NCI-H2081 treated with DMSO at 0.1 percent for 48 hours (cell line): ENCODE measurements at places on chromosomes 7 and 10.

- no peak for DNase-seq
These were observed 13.0 kb upstream of the SMARCD3 start for GRCh38 chr7:151261529-151261928.

GRCh38 chr10:123272171-123272570, 118.0 kb downstream of the BUB3 start:
- DNase-seq, result no peak

GRCh38 chr7:75628055-75628454, 110.7 kb downstream of the HIP1 start:
- DNase-seq, result no peak

DNA sequence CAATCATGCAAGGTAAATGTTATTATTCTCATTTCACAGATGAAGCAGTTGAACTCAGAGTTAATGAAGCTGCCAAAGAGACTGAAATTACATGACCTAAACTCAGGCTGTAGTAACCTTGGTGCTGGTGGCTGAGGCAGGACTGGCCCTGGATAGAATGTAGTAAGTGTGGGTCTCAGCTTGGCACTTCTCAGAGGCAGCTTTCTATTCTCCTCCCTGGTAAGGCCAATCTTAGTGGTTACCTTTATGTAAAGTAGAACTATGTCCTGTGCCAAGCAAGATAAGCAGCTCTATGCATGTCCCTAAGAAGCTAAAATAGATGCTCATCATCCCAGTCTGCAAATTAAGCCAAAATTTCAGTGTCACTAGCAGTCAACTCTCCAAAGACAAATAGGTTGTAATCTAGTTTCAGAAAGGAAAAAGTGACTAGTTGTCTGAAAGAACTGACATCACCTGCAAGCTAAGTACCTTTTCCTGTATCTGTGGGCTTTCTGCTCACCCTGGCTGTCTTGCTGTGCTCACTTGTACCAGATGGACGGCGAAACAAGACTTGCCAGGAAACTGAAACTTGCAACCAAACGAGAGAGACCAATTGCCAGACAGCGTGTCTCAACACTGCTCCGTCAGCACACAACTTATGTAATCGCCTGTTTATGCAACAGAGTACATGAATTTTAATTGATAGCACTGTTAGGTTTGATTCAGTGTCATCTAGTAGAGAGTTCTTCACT, 43.7 kb downstream of the CH25H start:
- DNase-seq, result no peak

DNA sequence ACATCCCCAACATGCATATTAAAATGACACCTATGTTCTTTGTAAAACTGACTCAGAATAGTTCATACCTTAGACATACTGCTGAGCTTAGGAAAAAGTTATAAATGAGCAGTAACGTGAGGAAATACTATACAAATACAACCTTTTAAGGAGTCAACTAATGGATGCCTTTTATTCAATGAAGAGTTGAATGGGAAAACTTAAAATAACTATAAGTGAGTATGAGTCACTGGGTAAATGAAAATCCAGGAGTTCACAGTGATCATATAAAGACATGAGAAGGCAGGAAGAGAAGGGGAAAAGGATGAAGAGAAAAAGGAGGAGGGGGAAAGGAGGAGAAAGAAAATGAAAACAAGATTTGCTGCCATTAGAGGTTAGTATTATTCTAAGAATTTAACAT, 157.8 kb upstream of the PCDH15 start:
- DNase-seq, result no peak

GRCh38 chr10:11157292-11158076, 139.8 kb downstream of the CELF2 start:
- DNase-seq, result no peak

GRCh38 chr10:116748041-116748440, 5.7 kb upstream of the HSPA12A start:
- no peak for DNase-seq

DNA sequence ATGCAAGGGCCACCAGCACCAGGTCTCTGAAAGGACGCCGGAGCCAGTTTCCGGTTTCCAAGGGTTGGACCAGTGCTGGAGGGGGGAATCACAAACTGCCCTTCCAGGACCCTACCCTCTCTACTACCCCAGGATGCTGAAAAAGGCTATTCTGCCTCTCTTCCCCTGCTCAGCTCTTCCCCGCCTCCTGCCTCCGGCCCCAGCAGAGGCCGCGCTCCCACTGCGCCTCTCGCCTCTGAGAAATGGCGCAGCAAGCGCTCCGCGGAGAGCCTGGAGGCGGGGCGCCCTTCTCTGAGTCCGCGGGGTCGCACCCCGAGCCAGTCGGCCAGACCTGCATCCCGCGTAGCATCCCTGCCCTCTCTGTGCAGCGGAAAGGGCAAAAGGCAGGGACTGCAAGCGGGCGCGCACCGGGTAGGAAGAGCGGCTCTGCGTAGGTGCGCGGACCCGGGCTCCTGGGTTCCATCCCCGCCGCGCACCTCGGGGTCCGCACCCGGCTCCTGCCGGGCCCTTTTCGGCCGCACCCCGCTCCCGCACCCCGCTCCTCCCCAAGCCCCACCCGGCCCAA, 476 bp upstream of the RET start:
- no peak for DNase-seq

DNA sequence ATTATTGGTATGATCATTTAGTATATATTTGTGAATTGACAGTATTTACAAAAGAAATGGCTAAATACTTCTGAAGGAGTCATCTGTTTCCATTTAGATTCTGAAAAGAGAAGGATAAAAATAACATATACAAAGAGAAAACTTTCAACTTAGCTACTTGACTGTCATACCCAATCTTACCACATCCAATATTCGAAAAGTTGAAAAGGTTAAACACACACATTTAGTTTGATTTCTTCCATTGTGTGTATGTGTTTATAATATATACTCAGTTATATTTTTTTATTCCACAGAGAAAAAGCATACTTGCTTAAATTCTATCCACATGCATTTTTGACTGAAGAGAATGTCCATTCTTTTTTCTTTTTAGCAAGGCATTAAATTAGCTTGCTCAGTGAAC, 470.7 kb downstream of the TFEC start:
- no peak for DNase-seq

GRCh38 chr10:30562787-30563186, 66.8 kb downstream of the LYZL2 start:
- DNase-seq, result no peak

- no peak for DNase-seq
These were observed 51.7 kb upstream of the CAMK2B start for GRCh38 chr7:44377134-44377463.

- no peak for DNase-seq
These were observed 13.9 kb downstream of the MMRN2 start for GRCh38 chr10:86943316-86944030.

- no peak for DNase-seq
These were observed 311.0 kb upstream of the IMMP2L start for GRCh38 chr7:111873326-111873646.

DNA sequence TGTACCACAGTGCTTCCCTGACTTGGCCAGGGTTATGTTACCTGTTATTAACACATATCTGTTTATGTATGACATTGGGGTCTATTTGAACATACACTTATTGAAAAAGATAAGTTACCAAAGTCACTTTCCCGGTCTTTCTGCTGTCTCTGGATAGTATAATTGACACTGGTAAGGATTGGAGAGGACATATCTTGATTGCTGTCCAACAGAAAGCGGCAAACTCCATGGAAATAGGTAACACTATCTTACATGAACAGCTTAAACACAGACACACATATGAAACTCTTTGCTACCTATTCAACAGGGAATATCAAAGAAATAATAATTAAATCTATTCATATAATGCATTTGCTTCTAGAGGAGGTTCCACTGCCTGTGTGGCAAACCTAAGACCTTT, 282.5 kb upstream of the AOAH start:
- no peak for DNase-seq

GRCh38 chr10:47024399-47025252, 113.4 kb downstream of the PTPN20 start:
- no peak for DNase-seq

- no peak for DNase-seq
These were observed 142.9 kb downstream of the PTPRN2 start for GRCh38 chr7:158444501-158445420.

GRCh38 chr7:108066486-108066885, 63.5 kb upstream of the LAMB1 start:
- DNase-seq, result no peak
